NCI-H748 treated with DMSO at 0.1 percent for 48 hours (cell line): ENCODE measurements at places on chromosomes 3 and 15.

DNA sequence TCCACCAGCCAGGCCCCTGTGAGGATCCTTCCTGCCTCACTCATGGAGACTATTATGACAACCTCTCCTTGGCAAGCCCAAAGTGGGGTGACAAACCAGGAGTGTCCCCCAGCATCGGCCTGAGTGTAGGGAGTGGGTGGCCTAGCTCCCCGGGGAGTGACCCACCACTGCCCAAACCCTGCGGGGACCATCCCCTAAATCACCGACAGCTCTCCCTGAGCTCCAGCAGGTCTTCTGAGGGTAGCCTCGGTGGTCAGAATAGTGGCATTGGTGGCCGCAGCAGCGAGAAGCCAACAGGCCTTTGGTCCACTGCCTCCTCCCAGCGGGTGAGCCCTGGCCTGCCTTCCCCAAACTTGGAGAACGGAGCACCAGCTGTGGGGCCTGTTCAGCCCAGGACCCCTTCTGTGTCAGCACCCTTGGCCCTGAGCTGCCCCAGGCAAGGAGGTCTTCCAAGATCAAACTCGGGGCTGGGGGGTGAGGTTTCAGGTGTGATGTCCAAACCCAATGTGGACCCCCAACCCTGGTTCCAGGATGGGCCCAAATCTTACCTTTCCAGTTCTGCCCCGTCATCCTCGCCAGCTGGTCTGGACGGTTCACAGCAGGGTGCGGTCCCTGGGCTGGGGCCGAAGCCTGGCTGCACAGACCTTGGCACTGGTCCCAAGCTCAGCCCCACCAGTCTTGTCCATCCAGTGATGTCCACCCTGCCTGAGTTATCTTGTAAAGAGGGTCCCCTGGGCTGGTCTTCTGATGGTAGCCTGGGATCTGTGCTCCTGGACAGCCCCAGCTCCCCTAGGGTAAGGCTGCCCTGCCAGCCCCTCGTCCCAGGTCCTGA lies 1.0 kb downstream of the LIMD1 start:
- no peak for DNase-seq

- no peak for DNase-seq
Observed at GRCh38 chr3:14150491-14151230, 25.8 kb downstream of the TMEM43 start.

GRCh38 chr15:20340331-20340811 lies 201.2 kb downstream of the GOLGA6L6 start:
- DNase-seq = no peak

- peak; percentile 49 for DNase-seq
Observed at GRCh38 chr3:180036092-180036670, 556 bp downstream of the PEX5L start.
